ENCODE measurements at places on chromosomes 5 and 9. TPM values are rescaled to one million over a fixed set of nuclear protein-coding genes. Genes with fewer than 3 reads are reported as not detected.

GRCh38 chr5:154317916-154318315 lies 127.4 kb downstream of the GALNT10 start:
- no peak for DNase-seq

- DNase-seq, result no peak
Observed at GRCh38 chr5:60830581-60831127, 13.4 kb downstream of the ELOVL7 start.

- no peak for DNase-seq
Observed at GRCh38 chr9:115373710-115374045, 255.7 kb upstream of the TNC start.

DNA sequence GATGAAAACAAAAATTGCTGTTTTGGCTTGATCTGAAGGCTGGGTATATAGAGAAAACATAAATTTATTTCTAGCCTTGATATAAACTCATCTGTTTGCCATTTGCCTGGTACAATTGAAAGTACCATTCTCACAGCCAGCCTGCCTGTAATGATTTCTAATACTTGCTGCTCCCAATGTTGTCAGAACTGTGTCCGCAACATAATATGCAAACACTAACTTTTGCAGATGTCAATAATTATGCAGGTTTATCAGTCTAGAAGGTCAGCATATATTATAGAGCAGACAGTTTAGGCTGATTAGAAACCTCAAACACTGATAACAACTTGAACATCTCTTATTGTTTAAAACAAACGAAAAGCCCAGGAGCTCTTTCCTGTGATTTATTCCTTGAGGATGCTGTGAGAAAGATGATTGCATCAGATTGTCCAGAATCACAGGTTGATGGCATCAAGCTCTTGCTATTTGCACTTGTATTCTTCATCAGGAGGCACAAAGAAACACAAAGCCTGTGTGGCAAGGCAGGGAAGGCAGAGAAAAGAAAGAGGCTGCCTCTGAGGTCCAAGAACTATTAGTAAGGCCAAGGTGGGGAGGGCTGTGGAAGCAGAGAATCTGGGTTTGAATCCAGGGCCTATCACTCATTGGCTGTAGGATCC lies 21.4 kb upstream of the HMHB1 start:
- no peak for DNase-seq

DNA sequence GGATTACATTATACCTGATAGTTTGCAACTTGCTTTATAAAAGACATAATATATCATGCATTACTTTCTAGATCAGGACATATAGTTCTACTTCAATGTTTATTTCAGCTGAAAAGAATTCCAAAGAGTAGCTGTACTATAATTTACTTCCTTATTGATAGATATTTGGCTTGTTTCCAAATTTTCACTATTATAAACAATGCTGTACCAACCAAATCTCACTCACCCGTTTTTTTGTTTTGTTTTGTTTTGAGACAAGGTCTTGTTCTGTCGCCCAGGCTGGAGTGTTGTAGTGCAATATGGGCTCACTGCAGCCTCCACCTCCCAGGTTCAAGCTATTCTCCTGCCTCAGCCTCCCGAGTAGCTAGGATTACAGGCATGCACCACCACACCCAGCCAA lies 132.7 kb downstream of the GNAQ start:
- no peak for DNase-seq

- no peak for DNase-seq
Observed at GRCh38 chr5:105903069-105903468, 1767.7 kb downstream of the EFNA5 start.

DNA sequence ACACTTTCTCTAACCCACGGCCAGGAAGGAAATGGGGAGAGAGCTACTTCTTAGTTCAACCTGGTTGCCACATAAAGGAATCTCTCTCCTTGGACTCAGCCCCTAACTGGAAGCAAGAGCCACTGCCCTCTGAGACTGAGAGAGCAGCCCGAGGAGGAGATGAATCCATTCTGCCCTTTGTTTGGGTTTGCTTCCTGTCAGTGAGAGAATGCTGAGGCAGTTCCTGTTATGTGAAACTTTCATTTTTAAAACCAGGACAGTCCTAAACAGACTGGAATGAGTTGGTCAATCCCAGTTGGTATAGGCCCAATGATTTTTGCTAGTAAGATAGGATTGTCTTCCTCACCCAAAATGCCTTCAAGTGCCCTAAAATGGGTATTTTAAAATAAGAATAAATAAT lies 205.1 kb downstream of the NTRK2 start:
- no peak for DNase-seq

DNA sequence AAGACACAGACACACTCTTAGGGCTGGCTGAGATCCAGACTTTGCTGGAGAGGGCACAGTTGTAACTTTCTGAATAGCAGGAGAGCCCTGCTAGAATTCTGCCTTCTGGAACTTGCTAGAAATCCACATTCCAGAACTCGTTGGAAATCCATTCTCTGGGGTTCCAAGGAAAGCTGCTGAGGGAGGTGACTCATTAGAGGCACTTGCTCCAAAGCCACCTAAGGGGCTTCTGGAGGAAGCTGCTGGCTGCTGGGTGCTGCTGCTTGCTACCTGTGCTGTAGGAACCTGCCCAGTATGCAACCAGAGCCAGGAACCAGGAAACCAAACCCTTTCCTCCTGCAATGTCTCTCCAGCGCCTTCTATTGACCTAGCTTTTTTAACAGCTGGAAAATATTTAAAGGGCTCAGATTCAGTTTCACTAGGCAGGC lies 4.1 kb upstream of the TLE4 start:
- no peak for DNase-seq

- DNase-seq, result no peak
Observed at GRCh38 chr5:150734579-150735384, 24.0 kb downstream of the DCTN4 start.

GRCh38 chr9:87818308-87818707 lies 64.4 kb upstream of the SPATA31E1 start:
- DNase-seq, result no peak

- no peak for DNase-seq
Observed at GRCh38 chr9:76415731-76416130, 21.5 kb upstream of the RFK start.

DNA sequence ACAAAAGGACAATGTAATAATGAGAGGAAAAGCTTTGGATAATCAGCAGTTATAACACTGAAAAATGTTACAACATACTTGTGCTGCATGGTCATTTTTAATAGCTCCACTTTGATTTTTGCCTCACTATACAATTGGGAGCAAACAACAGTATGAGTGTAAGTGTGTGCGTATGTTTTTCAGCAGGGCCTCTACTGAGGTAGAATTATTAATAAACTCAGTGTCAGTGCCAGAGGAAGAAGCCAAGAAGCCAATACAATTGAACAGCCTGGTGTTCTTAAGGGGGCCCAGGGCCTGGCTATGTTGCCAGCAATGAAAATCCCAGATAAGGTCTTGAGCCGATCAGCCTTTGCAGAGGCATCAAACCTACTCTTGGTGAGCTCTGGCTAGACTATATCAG lies 16.1 kb upstream of the RLN1 start:
- no peak for DNase-seq

DNA sequence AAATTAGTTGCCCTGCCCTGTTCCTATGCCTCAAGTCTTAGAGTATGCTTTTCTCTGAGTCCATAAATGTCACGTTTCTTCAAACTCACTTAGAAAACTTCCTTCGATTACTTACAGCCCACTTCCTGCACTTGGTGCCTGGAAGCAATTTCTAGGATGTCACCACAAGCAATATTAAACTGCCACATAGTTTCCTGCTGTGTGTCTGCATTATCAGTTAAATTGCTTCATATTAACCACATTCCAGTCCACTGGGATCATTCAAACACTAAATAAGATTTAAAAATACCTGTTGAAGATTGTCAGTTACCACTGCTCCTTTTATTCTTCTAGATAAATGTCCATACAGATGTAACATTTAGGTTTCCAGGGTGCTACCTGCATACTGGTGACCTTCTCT lies 4.1 kb downstream of the DENND1A start:
- DNase-seq, result peak; percentile 37

DNA sequence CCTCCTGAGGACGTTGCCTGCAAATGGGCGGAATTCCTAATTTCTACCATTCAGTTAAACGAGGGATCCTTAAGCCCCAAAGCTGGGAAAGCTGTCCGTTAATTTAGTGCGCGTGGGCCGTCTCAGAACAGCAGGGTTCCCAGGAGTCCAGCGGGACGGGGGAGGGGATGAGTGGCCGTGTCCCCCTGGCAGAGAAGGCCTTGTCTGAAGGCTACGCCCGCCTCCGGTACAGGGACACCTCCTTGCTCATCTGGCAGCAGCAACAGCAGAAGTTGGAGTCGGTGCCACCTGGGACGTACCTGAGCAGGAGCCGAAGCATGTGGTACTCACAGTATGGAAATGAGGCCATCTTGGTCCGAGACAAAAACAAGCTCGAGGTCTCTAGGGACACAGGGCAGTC lies 1.3 kb downstream of the BRD3OS start:
- DNase-seq, result no peak

DNA sequence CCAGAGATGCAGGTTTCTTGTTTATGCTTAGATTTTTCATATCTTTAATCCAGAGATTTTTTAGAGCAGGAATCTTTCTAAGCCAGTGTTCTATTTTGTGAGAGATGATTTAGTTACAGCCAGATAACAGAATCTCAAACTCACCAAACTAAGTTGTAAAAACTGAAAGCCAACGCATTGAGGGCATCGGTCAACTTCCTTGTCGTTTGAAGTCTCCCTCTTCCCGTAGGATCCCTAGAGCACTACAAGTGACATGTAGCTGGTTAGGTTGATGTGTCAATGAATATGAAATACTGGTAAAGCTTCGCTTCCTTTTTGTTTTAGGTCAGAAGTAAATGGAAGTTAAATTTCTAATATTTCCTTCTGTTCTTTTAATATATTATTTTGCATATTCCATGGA lies 139.6 kb downstream of the YIPF5 start:
- DNase-seq, result no peak

- peak; percentile 83 for DNase-seq
Observed at GRCh38 chr9:23769307-23769935, 56.6 kb downstream of the ELAVL2 start.

GRCh38 chr5:170223906-170224305 lies 8.9 kb upstream of the C5orf58 start:
- no peak for DNase-seq

DNA sequence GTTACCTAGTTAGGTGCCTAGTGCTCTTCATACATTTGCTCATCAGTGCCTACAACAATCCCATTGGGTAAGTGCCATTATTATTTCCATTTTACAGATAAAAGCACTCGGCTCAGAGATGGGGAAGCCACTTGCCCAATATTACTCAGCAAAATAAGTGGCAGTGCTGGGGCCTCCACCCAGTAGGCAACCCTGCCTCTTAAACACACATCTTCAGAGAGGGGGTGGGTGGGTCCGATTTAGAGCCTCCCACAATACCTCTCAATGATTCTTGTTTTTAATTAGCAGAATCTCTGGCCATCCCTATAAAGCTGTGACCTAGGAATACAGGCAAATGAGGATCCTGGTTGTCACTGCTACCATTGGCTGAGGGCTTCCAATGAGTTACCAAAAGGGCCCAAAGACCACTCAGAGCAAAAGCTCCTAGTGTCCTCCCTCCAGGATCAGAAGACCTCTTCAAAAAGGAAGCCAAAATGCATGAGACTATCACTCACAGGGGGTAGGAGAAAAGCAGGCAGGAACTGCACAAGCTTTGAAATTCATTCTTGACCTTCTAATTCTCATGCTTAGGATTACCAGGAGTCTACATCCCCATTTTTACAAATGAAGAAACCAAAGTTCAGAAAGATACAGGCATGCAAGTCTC lies 36.1 kb upstream of the UBE2D2 start:
- DNase-seq, result no peak

DNA sequence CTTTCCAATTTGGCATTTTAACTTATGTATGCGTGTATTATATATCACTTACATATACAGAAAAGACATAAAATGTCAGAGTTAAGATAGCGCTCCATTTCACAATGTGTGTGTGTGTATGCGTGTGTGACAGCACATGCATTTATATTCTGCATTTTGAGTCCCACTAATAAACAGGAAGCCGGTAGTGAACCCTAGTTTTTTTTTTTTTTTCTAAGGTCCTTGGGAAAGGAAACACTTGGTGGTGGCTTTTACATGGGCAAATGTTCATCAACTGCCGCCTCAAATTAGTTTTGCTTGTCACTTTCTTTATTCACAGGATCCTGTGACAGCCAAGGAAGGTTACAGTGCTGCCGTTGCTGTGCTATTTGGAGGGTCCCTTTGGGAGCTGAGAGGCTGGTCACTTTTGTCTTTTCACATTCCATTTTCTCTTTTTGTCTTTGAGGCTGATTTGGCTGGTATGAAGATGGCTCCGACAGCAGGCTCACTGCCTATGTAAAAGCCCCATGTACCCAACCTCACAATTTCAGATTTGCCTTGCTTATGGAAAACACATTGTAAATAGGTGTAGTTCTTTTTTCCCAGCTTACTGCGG lies 298.9 kb downstream of the CSNK1G3 start:
- no peak for DNase-seq

DNA sequence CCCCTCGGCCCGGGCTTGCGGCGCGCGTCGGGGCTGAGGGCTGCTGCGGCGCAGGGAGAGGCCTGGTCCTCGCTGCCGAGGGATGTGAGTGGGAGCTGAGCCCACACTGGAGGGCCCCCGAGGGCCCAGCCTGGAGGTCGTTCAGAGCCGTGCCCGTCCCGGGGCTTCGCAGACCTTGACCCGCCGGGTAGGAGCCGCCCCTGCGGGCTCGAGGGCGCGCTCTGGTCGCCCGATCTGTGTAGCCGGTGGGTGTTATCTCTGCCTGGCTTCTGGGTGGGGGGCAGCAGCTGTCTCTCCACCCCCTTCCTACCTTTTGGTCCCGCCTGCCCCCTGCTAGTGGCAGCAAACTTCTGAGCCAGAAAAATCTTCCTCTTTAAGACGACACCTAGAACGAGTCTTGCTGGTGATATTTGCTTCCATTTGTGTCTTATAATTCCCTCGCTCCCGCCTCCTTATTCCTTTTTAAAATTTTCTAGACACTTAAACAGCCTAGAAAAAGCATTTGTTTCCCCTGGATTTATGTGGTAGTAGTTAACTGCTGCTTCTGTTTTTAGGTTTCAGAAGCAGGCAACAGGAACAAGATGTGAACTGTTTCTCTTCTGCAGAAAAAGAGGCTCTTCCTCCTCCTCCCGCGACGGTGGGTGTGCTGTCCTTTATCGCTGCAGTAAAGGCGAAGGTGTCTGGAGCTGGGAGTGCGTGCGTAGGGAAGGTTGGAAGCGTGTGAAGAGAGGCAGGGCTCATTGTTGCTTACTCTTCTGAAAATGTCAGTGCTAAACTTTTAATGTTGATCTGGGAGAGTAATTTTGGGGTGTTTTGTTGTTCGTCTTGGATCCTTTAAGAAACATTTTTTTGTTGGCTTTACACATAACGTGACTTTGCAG lies 554 bp downstream of the JAK2 start:
- DNase-seq, result no peak

PLK2 gene
- 21.7 TPM for polyA plus RNA-seq

SH3RF2 gene
- polyA plus RNA-seq, result 0.45 TPM

CXCL14 gene
- 1.6 TPM for polyA plus RNA-seq

ZNF300 gene
- polyA plus RNA-seq, result 2.6 TPM

BTNL9 gene
- polyA plus RNA-seq, result not detected

SLC1A3 gene
- 0.54 TPM for polyA plus RNA-seq

FRMPD1 gene
- polyA plus RNA-seq, result not detected

AGTPBP1 gene
- polyA plus RNA-seq, result 6.6 TPM

ZNF474 gene
- polyA plus RNA-seq, result 0.06 TPM

CDH9 gene
- polyA plus RNA-seq, result not detected

SPRY4 gene
- 13.0 TPM for polyA plus RNA-seq

PCSK5 gene
- polyA plus RNA-seq, result 0.66 TPM

NME5 gene
- polyA plus RNA-seq, result 1.3 TPM

GFI1B gene
- not detected for polyA plus RNA-seq

ZNF622 gene
- 20.3 TPM for polyA plus RNA-seq

PLAA gene
- 7.4 TPM for polyA plus RNA-seq

TNPO1 gene
- 106 TPM for polyA plus RNA-seq

ECM2 gene
- polyA plus RNA-seq, result 1.9 TPM

ORM2 gene
- polyA plus RNA-seq, result not detected

Measured in BJ (cell line).